NCI-H2029 (cell line): ENCODE measurements at places on chromosomes 6 and 20.

DNA sequence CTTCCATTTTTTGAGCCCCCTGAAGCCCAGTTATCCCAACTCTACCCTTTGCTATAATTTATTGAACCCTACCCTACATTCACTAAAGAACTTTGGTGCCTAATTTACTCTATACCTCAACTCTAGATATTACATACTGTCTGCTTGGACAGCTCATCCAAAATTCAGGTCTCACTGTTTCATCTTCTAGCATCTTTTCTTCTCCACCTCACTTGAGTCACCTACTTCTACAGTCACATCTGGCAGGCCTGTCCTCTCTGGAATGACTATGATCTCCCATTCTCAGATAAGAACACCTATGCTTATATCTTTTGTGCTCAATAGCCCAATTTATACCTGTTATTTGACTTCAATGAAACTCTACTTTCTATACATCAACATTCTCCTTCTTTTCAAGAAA lies 58.0 kb downstream of the SHPRH start:
- no peak for DNase-seq

DNA sequence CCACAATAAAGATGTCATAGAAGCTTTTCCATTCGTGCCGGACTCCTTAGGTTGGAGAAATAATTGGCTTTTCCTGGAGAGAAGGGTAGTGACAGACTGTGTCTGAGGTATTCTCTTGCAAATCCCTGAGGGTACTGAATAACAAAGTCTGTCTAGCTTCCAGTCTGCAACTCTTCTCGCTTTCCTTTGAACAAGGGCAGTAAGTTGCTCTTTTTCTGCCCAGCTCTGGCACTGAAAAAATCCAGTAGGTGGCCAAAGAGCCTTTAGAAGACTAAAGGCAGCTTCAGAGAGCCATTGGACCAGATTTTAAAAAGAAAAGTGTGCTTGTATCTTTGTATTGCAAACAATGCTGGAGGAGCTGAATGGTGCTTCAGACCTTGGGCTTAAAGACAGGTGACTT lies 20.7 kb upstream of the RREB1 start:
- no peak for DNase-seq

DNA sequence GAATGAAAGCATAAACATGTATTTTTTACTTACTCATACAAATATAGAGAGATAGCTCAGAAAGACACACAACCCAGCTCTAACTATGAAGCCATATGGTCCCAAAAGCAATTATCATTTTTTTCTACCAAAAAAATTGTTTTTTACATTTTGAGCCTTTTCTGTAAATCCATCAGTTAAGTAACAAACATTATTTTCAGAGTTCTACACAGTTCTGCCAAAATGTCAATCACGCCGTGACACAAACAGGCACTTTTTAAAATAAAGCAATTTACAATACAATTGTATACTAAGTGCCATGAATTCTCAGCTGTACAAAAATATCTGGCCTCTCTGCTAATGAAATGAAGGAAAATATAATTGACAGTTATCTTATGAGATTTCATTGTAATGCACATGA lies 201.4 kb upstream of the ID4 start:
- no peak for DNase-seq

DNA sequence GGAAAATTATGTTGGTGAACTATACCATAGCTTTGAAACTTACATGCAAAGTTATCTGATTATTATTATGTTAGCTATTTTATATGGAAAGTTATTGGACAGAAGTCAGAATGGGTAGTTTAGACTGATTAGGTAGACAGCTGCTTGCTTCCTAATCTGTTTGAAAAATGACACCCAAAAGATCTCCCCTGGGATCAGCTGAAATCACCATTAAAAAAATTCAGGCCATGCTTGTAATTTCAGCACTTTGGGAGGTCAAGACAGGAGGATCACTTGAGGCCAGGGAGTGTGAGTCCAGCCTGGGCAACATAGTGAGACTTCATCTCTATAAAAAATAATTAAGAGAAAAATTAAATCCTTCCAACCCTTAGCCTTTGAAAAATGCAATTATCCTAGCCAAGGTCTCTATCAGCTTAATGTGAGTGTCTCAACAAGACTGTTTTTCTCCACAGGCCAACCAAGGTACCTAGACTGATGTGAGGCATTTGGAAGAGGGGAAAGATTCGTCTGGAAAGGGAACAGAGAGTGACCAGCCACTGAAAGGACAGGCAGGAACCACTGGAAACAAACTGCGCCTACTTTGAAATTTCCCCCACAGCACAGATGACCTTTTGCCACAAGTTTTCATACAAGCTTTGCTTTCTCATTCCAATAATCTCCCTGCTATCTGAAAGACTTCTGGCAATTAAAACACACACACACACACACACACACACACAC lies 232.3 kb downstream of the GMPR start:
- DNase-seq: no peak

GRCh38 chr6:44016131-44016870 lies 111.0 kb downstream of the MRPL14 start:
- DNase-seq: no peak

DNA sequence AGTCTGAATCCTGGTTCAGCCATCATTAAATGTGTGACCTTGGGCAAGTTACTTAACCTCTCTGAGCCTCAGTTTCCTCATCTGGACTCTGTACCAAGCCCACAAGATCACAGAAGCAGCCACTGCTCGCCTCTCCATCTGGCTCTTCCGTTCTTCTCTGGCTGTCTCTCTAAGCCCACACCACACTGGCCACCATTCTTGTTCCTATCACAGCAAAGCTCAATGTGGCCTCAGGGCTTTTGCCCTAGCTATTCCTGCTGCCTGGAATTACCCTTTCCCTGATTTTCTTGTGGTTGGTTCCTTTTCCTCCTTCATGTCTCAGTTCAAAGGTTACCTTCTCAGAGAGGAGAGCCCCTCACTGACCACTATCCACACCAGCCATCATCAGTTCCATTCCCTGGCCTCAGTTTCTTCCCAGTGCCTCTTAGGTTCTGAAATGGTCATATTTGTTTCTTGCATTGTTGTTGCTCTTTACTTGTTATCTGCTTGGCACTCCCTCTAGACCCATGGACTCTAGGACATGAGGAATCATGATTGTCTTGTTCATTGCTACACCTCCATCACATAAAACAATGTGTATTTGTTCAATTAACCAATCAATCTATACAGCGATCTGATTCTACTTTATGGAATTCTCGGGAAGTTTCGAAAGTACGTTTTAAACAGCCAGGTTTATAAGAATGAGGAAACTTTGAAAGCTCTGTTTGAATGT lies 56.5 kb upstream of the PTPN1 start:
- no peak for DNase-seq

GRCh38 chr20:38790200-38791053 lies 15.1 kb upstream of the PPP1R16B start:
- DNase-seq: no peak

GRCh38 chr20:36893801-36894200 lies 17.9 kb downstream of the TLDC2 start:
- no peak for DNase-seq

- peak; percentile 14 for DNase-seq
Measured at GRCh38 chr6:39892490-39893129, 41.7 kb downstream of the MOCS1 start.

DNA sequence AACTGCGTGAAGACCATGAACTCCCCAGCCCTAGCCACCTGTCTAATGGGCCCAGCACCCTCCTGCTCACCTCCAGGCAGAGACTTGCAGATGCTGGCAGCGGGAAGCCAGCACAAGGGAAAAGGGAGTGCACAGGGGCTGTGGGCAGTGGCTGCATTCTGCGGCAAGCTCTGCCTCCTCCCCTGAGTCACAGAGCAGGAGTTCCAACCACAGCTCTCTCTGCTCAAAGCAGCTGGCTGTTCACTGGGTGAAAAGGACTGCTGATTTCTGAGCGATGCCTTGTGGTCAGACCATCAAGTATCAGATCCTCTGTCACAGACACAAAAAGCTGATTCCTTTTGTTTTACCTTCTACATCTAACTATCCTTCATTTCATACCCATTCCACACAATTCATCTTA lies 10.5 kb downstream of the NKX2-2 start:
- no peak for DNase-seq

DNA sequence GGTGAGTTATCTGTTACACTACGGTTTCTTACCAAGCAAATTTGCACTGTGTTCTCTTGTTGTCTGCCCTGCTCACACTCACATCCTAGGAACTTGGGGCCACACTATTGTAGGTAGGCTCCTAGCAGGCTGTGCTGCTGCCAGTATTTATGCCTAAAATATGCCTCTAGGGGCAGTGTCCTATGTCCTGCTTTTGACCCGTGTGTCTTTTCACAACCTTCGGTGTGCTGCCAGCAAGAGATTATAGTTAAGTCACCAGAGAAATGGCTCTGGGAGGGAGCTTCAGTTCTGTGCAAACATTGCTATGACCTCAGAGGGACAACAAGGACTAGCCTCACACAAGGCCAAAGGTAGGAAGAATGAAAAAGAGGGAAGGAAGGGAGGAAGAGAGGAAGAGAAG lies 8.9 kb upstream of the TAAR5 start:
- DNase-seq: no peak

GRCh38 chr20:34755367-34755766 lies 51.2 kb downstream of the TP53INP2 start:
- DNase-seq: no peak

GRCh38 chr6:29723262-29723665 lies at the start of gene HLA-F:
HLA-F (plus strand) TSS chr6:29723434; CDS start chr6:29723464, 30 bp downstream.
- peak; percentile 19 for DNase-seq
